ENCODE measurements at places on chromosomes 1 and 21. TPM values are rescaled to one million over a fixed set of nuclear protein-coding genes. Genes with fewer than 3 reads are reported as not detected.

The SPRR2E gene
- total RNA-seq, result not detected

The TFF2 gene
- total RNA-seq, result not detected

GRCh38 chr1:52055066-52055865, at the start of gene TXNDC12:
Gene TXNDC12, minus strand, starts transcription at chr1:52055191. Its CDS starts 95 bp downstream, at chr1:52055096.
- peaks cover 20% of the 10 kb centered on the region for H3K36me3 ChIP-seq
- H3K4me1 ChIP-seq, result peaks cover 43% of the 10 kb centered on the region
- H3K27me3 ChIP-seq, result no peaks in the 10 kb centered on the region

- H3K4me1 ChIP-seq, result peaks cover 13% of the 10 kb centered on the region
- H3K27ac ChIP-seq, result no peak overlapping the region
- H3K4me3 ChIP-seq, result no peak overlapping the region
- no peaks in the 10 kb centered on the region for H3K27me3 ChIP-seq
These were observed 67.9 kb upstream of the ZNF326 start for GRCh38 chr1:89927049-89927448.

DNA sequence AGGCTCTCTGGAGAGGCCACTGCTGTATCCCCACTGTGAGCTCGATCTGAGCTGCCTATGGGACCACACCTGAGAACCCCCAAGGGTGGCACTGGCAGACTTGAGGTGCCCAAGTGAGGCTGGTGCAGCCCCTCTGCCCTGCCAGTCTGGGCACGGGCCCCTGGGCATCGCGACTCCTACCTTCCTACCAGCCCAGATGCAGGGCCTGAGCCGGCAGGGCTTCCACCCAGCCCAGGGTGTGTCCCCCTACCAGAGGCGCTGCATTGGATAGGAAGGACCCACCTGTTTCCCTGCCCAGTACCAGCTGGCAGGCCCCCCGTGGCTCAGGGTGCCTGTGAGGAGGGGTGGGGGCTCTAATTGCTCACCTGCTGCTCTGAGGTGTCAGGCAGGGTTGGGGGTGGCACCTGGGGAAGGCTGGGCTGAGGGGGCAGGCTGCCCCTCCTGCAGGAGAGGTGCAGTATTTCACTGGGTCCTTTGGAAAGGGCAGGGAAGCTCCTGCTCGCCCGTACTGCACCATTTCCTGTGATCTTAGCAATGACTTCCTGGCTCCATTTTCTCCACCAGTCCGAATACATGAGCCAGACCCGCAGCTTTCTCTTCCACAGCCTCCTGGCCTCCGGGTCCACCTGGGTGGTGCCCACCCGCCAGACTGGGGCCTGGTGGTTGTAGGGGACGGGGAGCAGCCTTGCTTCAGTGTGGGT, 11.8 kb downstream of the TP73 start:
- H3K27ac ChIP-seq, result no peak overlapping the region
- H3K36me3 ChIP-seq, result no peaks in the 10 kb centered on the region
- DNase-seq, result no peak
- no peak overlapping the region for H3K4me3 ChIP-seq
- peaks cover 15% of the 10 kb centered on the region for H3K27me3 ChIP-seq
- no peaks in the 10 kb centered on the region for H3K4me1 ChIP-seq
